Inflammatory macrophage treated with lipopolysaccharide for 1 hour (primary cell): ENCODE measurements at places on chromosomes 2 and 18.

- no peak for DNase-seq
Observed at GRCh38 chr2:29417630-29418029, 302.4 kb downstream of the CLIP4 start.

GRCh38 chr2:74653985-74654882 lies at the start of gene SEMA4F:
SEMA4F (plus strand) TSS chr2:74654247; CDS start chr2:74654377, 130 bp downstream.
- DNase-seq, result peak; percentile 92

- no peak for DNase-seq
Observed at GRCh38 chr2:234821946-234822475, 129.8 kb upstream of the SH3BP4 start.

GRCh38 chr18:40102903-40103302 lies 1852.1 kb upstream of the PIK3C3 start:
- no peak for DNase-seq

GRCh38 chr2:235206980-235207579 lies 255.3 kb downstream of the SH3BP4 start:
- DNase-seq, result no peak

DNA sequence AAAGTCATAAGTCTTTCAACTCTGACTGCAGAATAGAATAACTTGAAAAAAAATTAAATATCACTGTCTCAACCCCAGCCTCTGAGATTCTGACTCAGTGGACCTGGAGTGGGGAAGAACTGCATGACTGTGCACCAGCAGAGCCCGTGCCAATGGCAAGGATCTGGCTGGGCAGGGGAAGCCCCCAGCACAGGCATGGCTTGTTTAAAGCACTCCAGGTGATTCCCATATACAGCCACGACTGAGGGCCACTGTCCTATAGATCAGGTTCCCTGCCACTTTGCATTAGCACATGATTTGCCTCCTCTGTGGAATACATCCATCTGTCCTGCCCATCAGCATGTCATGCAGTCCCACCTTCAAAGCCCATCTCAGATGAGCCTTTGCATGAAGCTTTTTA lies 45.9 kb upstream of the NCK2 start:
- DNase-seq, result no peak

DNA sequence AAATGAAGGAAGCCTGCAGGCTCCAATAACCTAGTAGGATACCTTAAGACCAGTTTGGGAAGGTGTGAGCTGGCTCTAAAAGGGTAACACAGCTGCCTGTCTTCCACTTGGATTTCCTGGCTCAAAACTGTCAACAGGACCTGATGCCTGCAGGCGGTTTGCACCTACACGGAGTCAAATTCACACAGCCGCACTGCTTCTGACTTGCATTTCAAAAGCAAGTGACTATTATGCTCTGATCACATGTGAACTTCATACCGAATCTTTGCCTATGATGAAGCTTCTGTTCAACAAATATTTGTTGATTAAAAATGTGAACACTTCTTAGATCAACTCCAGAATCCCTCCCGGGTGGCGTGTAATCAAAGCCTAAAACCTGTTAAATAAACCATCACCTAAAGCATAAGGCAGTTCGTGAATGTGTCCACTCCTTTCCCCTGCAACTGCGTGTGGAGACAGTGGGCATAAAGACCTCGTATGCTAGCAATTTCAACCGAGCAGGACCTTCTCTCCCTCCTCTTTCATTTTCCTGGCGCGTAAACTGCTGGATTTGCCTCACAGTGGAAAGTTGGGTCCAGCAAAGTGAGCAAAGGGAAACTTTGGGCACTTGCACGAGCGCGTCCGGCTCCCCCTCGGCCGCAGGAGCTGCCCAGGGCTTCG lies 784 bp downstream of the CRACDL start:
- no peak for DNase-seq

DNA sequence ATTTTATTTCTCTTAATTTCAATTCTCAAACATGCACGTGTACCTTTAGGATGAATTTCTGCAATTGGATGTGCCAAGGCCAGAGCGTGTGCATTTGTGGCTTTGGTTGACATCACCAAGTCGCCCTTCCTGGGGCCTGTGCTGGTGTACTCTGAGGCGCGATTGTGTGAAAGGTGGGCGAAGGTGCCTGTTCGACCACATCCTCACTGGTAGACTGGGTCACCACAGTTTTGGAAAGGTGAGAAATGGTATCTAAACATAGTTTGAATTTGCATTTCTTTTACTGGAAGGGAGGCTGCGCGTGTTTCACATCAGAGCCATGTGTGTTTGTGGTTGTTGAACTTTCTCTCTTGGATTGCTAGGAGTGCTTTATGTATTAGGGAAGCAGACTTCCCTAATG lies 89.8 kb downstream of the LDLRAD4 start:
- DNase-seq, result no peak

DNA sequence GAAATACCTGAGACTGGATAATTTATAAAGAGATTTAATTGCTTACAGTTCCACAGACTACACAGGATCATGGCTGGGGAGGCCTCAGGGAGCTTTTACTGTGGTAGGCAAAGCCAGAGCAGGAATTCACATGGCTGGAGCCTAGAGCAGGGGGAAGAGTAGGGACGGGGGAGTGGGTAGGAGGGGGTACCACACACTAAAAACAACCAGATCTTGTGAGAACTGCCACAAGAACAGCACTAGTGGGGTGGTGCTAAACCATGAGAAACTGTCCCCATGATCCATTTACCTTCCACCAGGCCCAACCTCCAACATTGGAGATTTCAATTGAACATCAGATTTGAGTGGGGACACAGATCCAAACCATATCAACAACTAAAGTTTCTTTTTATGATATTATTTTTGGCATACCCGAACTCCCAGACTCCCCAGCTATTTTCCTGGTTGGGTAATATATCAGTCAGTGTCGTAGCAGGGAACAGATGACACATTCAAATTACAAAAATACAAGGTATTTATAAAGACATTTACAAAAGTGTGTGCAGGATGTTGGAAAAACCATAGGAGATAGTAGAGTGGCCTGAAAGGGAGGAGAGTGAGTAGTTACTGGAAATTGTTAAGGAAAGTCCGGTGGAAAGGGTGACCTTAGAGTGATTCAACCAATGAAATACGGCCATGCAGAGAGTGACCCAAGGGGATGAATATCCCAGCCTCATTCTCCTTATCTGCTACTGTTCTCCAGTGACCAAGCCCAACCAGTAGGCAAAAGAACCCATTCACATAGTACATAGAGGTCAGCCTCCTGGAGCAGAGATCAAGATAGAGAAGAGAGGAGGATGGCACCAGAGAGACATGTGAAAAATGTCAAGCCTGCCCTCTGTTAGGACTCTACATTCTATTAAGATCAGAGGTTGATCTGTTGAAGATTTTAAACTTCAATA lies 8.8 kb downstream of the RPL37A start:
- no peak for DNase-seq

- no peak for DNase-seq
Observed at GRCh38 chr2:229118336-229118735, 152.8 kb downstream of the PID1 start.

DNA sequence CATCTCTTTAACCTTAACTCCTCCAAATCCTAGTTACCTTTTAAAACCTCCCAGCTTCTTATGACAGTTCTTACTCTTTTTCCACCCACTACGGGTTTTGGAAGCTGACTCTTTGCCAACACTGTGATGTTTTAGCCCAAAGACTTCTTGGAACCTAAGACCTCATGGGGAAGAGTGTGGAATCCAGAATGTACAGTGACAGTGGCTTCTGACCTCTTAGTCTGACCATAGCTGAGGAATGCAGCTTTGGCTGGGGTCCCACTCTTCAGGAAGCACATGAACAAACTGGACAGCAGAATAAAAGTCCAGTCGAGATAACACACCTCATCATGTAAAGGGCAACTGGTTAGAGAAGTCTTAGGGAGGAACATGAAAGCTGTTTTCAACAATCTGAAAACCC lies 161.1 kb upstream of the PKDCC start:
- DNase-seq, result no peak

GRCh38 chr2:223841436-223842190 lies 4.2 kb upstream of the AP1S3 start:
- no peak for DNase-seq

- DNase-seq, result peak; percentile 38
Observed at GRCh38 chr2:23380562-23381065, 4.4 kb upstream of the KLHL29 start.

GRCh38 chr18:42977982-42978637 lies 137.4 kb downstream of the RIT2 start:
- DNase-seq, result no peak

DNA sequence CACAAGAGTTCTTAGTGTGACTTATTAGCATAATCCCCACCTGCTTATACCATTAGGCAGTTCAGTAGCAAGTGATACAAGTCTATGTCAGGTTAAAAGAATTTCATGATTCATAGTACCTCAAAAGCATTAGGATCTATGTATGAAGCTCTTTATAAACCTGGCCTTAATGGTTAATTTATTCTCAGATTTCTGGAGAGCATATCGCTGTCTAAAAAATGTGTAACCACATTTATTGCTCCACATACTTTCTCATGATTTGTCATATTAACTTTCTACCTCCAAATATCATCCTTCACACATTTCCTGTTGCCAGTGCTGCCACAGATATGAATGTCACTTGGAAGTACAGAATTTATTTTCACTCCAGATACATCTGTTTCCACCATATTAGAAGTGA lies 332.8 kb upstream of the MAP2 start:
- DNase-seq, result no peak

DNA sequence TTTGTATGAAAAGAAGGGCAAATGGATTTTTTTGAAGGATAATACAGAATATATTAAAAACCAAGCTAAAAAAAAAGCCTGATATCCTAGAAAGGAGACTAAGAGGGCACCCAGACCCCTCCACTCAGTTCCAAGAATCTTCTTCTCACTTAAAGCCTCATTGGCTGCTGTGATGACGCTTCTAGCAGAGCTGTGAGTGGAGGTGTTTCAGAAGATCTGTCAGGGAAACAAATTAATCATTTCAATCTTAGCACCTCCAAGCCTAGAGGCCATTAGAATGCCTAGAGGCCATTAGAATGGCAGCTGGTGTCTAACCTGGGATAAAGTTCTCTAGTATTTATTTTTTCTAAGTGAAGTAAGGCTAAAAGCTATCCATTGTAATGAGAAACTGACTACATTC lies 164.2 kb upstream of the TMEM200C start:
- DNase-seq, result no peak

GRCh38 chr2:179274749-179275148 lies 10.1 kb upstream of the SESTD1 start:
- no peak for DNase-seq

- DNase-seq, result no peak
Observed at GRCh38 chr18:34864836-34865497, 154.9 kb downstream of the DTNA start.

DNA sequence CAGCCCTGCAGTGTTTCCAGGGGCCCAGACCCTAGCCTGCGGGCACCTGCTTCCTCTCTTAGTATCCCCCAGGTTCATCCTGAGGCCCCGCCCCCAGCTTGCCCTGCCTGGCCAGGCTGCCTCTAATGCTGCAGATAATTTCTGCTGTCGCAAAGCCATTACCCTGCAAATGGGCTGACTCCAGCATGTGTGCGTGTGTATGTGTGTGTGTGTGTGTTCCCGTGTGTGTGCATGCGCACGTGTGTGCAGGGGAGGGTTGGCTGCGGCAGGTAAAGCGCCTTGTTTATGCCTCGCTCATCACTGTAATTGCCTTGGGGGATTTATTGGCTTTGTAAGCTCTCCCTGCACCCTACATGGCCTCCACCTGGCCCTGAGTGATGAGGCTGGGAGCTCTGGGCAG lies 7.6 kb upstream of the PRSS56 start:
- no peak for DNase-seq

DNA sequence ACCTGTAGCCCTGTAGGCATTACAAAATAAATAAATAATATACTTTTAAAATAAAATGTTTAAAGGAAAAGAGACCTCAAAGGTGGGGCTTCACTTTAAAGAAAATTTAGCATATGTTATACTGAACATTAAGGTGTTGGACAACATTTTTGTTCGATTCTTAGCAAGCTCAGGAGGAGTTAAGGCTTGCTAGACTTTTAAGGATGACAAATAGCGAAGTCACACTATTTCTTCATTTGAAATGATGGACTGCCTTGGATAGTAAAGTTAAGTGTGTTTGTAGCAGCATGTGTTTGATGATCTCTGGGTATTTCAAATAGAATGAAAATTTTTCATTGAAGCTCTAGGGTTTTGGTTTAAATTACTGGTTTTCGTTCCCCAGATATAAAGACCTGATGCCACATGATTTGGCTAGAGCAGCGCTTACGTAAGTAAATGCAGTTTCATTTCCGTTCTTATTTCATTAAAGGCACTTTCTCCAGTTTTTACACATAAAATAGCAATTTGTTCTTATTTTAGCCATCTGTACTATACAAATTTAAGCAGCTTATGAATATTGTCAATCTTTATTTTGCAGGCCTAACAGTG lies 24.9 kb downstream of the HADHB start:
- DNase-seq, result peak; percentile 70

GRCh38 chr2:25822190-25823117 lies 55.8 kb downstream of the ASXL2 start:
- DNase-seq, result peak; percentile 28

GRCh38 chr2:7517088-7517487 lies 599.9 kb downstream of the RNF144A start:
- no peak for DNase-seq

DNA sequence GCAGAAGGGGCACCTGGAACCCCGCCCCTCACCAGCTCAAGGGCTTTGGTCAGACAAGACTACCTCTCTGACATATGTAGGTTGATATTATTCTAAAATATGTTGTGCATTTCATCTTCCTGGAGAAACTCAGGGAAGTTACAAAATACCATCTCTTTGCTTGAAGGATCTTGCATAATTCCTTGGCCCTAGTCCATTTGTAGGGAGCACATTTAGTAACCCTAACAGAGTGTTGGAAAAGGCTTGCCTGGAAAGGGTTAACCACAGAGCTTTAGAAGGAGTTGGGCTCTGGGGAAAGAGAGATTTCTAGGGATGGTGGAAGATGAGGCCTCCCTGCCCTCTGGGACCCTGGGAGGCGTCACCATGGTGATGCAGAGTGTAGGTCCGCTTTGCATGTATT lies 143.0 kb upstream of the SLC1A4 start:
- DNase-seq, result peak; percentile 63

DNA sequence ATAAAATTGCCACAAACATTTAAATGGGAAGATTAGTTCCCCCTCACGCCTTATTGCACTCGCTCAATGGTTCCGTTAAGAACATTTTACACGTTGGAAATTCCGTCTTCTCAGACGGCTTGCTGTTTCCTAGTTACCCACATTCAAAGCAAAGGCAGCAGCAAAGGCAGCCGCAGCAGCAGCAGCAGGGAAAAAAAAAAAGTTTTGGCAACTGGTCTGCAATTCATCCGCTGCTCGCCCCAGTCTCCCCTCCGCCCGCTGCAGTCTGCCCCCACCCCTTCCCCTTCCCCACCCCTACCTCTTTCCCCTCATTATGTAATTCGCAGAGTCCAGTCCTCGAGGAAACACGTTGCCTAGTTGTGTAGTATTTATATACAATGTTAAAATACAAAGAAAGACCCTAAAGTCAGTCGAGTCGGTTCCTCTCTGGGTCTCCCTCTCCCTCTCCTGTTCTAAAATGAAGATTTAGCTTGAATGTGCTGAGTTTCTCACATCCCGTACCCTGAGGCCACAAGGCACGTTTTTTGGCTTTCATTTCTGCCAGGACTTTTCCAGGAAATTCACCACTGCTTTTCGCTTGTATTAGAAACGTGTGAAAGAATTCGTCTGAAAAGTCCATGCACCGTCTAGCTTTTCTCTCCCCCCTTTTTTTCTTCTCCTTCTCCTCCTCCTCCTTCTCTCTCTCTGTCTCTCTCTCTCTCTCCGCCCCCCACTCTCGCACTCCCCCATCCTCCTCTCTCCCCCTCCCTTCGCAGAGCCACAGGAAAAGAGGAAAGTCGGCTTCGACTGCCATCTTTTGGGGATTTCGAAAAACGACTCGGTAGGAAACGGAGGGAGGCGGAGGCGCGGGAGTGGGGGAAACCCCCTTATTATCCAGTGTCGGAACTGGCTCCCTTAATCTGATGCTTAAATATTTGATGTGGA lies 140.0 kb downstream of the MEIS1 start:
- DNase-seq, result peak; percentile 78
